ENCODE measurements at places on chromosomes 5 and 9.
A peak's percentile ranks its signal among the peaks of the same experiment; 100 is the strongest.

GRCh38 chr5:96896806-96897205, 20.5 kb downstream of the ERAP2 start:
- peak; percentile 72 for ATAC-seq

- no peak for ATAC-seq
Observed at GRCh38 chr9:89022001-89022759, 30.9 kb downstream of the S1PR3 start.

GRCh38 chr5:38758774-38759600, 86.8 kb upstream of the OSMR start:
- ATAC-seq: no peak

DNA sequence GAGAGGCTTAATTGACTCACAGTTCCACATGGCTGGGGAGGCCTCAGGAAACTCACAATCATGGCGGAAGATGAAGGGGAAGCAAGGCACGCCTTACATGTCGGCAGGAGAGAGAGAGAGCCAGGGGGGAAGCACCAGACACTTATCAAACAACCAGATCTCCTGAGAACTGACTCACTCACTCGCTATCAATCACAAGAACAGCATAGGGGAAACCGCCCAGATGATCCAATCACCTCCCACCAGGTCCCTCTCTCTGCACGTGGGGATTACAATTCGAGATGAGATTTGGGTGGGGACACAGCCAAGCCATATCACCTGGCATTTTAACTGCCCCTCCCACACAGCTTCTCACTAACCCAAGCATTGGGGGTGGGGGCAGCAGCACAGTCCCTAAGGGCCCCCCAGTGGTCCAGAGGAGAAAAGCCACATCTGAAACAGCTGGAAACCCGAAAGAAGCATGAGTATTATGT, 76.1 kb upstream of the ASS1 start:
- peak; percentile 85 for ATAC-seq

DNA sequence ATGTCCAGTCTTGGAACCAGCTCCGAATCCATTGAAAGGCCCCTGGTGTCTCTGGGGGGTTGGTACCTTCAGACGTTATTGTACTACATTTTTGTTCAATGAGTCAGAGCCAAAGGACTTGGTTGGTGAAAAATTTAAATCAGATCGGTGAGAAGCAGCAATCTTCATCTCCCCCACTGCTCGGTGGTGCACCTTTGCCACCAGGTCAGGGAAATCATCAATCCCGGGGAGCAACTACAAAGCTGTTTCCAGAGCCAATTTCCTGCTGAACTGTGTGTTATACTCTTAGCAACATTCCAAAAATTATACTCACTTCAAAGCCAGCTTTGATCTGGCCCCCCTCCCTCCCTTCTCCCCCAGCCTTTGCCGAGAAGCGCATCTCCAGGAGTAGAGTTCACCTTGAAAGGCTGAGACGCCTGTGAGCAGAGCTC, 375.2 kb upstream of the WWC1 start:
- ATAC-seq: no peak

DNA sequence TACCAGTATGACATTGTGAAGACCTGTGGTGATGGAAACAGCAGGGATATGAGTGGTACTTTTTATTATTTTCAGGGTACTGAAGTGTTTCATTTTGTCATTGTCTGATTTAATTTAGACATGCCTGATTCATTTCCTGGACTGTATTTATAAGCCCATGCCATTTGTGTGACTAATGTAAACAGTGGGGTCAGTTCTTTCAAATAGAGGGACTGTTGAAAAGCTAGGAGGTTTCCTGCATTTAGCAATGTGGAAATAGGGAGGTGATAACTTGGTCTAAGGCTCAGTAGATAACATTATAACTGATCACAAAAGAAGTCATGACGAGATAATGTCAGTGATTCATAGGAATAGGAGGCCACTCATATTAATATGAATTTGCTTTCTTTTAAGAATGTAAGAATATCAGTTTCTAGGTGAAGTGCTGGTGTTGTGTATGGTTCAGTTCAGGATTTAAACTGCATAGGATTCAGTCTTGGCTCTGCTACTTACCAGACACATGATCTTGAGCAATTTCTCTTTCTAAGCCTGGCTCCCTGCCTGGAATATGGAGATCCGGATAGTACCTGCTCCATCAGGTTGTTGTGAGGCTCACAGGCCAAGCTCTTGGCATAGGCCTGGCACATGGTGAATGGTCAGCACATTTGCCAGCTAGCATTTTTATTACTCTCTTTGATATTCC, 7.5 kb downstream of the RASGRF2 start:
- peak; percentile 58 for ATAC-seq

GRCh38 chr5:135834639-135835529, at the start of gene SLC25A48:
Gene SLC25A48 (plus strand): TSS chr5:135834663. CDS start chr5:135834848, 185 bp downstream.
- no peak for ATAC-seq

- ATAC-seq: peak; percentile 48
Observed at GRCh38 chr5:68891718-68892117, 202.1 kb upstream of the SLC30A5 start.

DNA sequence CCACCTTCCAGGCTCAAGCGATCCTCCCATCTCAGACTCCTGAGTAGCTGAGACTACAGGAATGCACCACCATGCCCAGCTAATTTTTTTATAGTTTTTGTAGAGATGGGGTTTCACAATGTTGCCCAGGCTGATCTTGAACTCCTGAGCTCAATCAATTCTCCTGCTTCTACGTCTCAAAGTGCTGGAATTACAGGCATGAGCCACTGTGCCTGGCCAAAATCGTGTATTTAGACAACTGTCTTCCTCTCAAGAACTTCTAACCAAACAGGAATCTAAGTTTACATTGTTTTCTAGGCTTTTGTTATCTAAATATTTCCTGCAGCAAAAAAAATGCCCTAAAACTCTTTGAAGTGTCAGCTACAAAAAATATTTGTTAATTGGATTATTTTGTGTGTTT, 78.8 kb downstream of the NLN start:
- ATAC-seq: no peak

DNA sequence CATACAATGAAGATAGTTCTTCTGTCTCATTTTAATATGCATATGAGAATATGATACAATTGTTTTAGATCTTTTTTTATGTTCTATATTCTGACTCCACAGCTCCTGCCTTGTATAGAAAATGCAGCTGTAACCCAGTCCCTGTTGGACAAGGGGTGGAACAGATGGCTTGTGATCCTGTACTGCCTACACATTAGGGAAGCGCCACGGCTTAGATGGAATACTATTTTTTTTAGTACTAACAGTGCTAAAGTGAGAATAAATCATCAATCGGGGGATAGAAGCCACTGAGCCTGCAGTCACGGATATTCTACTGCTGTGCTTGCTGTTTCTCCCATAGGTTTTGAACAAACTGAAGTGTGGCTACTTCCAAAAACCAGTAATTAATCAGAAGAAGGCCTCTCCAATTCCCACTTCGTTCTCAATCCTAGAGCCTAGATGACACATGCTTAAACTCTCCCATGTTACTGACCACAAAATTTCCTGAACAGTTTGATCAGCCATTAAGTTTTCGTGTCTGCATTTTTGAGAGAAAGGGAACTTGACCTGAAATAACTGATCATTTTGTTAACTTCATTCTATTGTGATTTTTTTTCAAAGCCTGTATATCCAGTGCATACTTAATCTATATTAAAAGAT, 150.3 kb downstream of the CDH18 start:
- ATAC-seq: no peak

GRCh38 chr5:132501961-132502931, 11.7 kb upstream of the IRF1 start:
- no peak for ATAC-seq

DNA sequence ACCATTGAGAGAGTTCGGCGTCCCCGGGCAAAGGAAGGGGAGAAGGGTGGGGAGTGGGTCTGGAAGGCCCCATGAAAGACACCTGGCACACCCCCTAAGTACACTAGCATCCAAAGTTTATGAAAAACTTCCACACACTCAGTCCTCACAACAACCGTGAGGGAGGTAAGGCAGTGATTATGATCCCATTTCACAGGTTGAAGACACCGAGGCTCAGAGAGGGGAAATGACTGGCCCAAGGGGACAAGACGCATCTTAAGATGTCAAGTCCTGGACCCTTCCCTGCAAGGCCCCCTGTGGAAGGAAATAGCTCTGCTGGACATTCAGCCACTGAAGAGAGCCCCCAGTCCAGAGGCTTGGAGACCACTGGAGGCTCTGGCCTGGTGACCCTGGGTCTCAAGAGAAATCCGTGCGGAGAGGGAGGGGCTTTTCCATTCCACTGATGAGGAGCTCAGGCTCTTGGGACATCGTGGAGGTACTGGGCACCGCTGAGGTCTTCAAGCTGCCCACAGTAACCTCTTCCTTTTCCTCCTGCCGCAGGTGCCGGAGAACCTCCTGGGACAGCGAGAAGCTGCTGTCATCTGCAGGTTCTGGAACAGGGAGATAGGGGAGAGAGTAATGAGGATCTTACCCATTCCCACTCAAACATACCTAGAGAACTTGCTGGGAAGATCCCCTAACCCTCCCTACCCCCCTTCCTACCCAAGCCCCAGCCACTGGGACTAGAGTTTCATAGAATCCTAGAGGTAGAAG, 5.2 kb downstream of the SMIM33 start:
- ATAC-seq: no peak

DNA sequence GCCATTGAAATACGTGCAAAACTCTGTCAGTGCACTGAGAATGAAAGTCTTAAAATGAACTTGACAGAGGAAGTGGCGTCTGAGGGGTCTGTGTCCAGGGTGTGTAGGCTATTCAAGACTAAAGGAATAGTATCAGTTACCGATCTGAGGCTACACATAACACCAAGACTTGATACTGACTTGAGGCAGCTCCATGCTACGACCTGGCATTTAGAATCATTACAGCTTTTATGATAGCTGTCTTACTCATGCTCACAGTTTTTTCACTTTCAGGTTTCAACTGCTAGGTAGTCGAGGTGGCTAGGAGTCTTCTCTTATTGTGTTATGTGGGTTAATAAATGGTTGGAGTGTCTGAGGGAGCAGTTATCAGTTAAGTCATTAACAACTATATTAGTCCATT, 92.8 kb upstream of the SLCO6A1 start:
- ATAC-seq: peak; percentile 78

- no peak for ATAC-seq
Observed at GRCh38 chr5:162299793-162300192, 232.2 kb downstream of the GABRG2 start.

GRCh38 chr9:69617006-69617405, 55.2 kb downstream of the APBA1 start:
- no peak for ATAC-seq

DNA sequence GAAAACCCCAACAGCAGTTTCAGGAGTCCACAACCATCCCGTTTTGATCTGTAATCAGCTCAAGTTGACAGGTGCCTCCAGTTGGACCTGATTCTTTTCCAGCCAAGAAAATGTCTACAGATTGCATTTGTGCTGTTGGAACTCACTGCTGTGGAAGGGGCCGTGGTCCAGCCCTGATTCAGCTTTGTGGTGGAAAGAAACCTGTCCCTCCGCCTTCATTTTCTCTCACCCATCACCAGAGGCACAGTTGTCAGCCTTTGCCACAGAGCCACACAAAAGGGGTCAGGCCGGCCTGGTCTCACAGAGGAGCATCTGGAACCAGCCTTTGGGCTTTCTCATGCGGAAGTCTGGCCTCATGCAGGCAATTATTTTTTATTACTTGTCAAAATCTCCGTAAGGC, 483.6 kb downstream of the GADD45G start:
- ATAC-seq: no peak

- no peak for ATAC-seq
Observed at GRCh38 chr9:113416149-113416721, 5.7 kb downstream of the C9orf43 start.

DNA sequence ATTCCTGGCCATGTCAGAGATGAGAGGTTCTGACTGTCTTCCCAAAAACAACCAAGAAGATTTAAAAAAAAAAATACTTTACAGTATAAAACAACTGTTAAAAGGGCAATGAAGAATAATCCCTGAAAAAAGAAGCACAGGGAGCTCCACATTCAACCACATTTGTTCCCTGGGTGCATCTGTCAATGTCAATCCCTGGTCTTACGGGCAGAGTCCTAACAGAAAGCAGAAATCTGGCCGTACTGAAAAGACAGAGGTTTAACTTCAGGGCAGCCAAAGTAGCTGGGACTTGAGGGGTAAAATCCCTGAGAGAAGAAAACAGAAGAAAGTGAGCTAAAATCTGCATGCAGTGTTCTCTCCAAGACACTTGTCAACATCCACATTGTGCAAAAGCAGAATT, 76.6 kb downstream of the RICTOR start:
- no peak for ATAC-seq

- ATAC-seq: no peak
Observed at GRCh38 chr5:40606077-40606765, 73.5 kb upstream of the PTGER4 start.

GRCh38 chr9:35730486-35730854, 1.5 kb downstream of the TLN1 start:
- no peak for ATAC-seq

GRCh38 chr5:84603568-84604185, 219.0 kb upstream of the EDIL3 start:
- no peak for ATAC-seq

GRCh38 chr5:73067213-73067612, 53.2 kb upstream of the TMEM171 start:
- ATAC-seq: no peak

DNA sequence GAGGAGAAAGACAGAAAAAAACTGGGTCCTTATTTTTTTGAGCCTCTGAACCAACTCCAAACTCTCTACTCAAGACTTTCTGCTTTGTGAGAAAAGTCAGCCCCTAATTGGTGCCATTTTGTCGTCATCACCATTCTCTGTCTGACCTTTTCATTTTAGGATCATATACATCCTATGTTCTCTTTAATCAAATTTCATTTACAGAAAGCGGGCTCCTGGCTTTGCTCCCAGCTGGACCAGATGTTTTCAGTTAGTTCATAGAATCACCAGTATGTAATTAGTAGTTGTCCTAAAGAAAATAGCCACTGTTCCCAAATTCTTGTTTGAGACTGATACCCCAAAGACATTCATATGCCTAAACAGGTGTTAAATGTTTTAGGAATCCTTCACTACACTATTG, 28.6 kb upstream of the SLCO4C1 start:
- no peak for ATAC-seq

DNA sequence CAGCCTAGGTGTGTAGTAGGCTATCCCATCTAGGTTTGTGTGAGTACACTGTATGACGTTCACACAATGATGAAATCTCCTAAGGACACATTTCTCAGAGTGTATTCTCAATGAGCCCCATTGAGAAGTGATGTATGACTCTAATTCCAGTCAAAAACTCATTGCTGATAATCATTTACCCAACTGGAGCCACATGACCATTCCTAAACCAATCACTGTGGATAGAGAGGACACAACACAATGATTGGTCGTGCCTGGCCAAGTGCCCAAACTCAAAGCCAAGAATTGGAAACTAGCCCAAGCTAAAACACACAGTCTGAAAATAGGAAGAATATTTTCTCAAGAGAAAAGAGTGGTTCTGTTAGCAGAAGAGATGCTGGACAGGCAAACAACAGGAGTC, 191.2 kb downstream of the ZNF462 start:
- no peak for ATAC-seq

GRCh38 chr5:159581502-159582249, 251.4 kb upstream of the IL12B start:
- ATAC-seq: no peak

All from activated CD4-positive, CD25-positive, alpha-beta regulatory T cell treated with anti-CD3 and anti-CD28 coated beads, Interleukin-2, amount 50 U/mL, for 24 hours (primary cell).